ENCODE measurements at places on chromosomes 1 and 21.

- DNase-seq = no peak
These were observed 2.7 kb downstream of the CAPN2 start for GRCh38 chr1:223714849-223715603.

DNA sequence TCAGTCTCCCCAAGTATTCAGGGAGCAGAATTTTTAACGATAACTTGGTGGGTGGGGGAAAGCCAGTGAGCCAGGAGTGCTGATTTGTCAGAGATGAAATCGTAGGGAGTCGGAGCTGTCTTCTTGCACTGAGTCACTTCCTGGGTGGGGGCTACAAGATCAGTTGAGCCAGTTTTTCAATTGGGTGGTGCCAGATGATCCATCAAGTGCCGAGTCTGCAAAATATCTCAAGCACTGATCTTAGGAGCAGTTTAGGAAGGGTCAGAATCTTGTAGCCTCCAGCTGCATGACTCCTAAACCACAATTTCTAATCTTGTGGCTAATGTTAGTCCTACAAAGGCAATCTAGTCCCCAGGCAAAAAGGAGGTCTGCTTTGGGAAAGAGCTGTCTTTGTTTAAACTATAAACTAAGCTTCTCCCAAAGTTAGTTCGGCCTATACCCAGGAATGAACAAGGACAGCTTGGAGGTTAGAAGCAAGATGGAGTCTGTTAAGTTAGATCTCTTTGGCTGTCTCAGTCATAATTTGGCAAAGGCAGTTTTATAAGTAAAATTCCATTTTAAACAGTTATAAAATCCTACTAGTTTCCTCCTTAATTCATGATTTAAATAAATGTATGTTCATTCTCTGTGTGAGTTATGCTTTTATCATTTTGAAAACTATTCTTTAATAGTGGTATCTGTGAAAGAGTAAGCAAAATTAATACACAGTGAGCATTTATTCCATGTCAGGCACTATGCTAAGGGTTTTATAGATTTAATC lies 51.7 kb downstream of the SLC16A1 start:
- DNase-seq = no peak

- no peak for DNase-seq
These were observed 13.6 kb downstream of the DENND1B start for GRCh38 chr1:197761654-197762053.

- no peak for DNase-seq
These were observed 552 bp downstream of the DLGAP3 start for GRCh38 chr1:34928699-34929496.

DNA sequence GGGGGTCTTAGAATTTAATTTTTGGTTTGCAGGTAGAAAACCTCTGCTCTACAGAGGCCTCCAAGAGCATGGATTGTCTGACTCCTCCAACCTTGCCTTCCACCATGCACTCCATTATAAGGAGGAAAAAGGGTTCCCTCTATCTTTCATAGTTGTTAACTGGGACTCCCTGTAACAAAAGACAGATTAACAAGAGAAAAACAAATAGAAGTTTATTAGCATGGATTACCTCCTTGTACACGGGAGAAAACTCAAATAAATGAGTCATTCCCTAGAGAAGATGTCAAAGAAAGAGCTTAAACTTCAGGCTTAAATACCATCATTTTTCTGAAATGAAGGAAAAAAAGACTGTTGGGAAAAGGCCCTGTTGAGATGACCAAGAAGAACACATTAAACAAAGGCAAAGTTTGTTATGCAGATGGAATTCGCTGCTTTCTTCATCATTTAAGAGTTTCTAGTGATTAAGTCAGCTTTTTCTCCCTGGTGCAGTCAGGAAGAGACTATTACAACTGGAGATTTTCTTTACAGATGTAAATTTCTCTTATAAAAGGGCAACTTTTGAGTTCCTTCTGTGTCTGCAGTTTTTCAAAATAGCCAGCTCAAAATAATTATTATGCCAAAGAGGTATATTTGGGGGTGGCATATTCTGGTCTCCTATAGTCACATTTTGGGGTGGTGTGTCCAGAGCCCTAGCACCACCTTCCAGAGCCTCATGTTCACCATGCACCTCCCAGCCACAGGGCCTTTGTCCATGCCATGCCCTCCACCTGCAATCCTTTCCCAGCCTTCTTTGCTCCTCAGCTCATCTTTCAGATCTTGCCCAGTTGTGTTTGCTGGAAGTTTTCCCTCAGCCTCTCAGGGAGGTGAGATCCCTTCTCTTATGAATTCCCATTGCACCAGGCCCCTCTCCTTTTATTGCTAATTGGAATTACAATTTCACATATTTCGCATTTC lies 63.1 kb upstream of the KLHDC7A start:
- no peak for DNase-seq

GRCh38 chr1:231842441-231842840 lies 215.9 kb downstream of the DISC1 start:
- no peak for DNase-seq

- DNase-seq = no peak
These were observed 982.5 kb downstream of the TTLL7 start for GRCh38 chr1:83016354-83016849.

- no peak for DNase-seq
These were observed 49.2 kb upstream of the EDN2 start for GRCh38 chr1:41533731-41534080.

DNA sequence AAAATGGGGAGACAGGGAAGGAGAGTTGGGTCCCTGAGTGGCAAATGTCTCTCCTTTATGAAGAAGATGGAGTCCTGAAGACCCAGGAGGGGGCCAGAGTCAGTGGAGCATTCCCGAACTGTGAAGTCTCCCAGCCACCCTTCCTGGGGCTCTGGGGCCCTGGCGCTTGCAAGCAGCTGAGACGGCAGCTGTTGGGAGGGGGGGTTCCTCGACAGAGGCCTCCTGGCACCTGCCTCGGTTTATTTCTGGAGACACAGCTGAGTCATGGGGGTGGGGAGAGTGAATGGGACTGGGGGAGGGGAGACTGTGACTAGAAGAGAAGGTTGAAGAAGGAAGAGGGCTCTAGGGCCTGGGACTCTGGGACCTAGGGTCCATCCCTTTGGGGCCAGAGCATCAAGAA lies 14.0 kb downstream of the NES start:
- DNase-seq = no peak

- DNase-seq = no peak
These were observed 169.3 kb downstream of the SEC16B start for GRCh38 chr1:177800400-177801088.

DNA sequence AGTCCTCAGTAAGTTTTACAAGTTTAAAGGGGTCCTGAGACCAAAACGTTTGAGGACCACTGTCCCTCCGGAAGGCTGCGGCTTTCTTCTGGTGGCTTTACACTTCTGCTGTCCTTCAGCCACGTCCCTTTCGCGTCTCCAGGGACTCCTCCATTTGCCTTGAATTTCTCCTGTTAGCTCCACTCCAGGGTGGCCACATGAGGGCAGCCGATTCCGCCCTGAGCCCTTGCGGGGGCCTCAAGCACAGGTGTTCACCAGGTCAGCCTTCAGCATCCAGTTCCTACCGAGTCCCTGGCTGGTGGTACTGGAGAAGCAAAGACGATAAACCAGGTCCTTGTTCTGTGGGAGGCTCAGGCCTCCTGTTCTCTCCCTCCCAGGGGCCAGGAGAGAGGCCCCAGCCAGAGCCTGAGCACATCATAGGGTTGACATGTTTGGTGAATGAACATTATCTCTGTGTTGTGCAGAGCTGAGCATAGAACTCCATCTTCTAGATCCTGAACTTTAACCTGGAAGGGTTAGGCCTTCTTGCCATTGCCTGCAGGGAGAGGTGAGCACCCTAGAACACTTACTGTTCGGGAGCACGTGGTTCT lies 27.4 kb upstream of the COQ8A start:
- no peak for DNase-seq

GRCh38 chr1:166811691-166812090 lies 27.6 kb upstream of the POGK start:
- no peak for DNase-seq

- no peak for DNase-seq
These were observed 14.6 kb upstream of the TRNP1 start for GRCh38 chr1:26978901-26979300.

- no peak for DNase-seq
These were observed 10.5 kb upstream of the IFI6 start for GRCh38 chr1:27682351-27682944.

- no peak for DNase-seq
These were observed 1.4 kb upstream of the RABIF start for GRCh38 chr1:202890392-202890791.

GRCh38 chr21:41725421-41726031 lies 41.3 kb downstream of the RIPK4 start:
- no peak for DNase-seq

DNA sequence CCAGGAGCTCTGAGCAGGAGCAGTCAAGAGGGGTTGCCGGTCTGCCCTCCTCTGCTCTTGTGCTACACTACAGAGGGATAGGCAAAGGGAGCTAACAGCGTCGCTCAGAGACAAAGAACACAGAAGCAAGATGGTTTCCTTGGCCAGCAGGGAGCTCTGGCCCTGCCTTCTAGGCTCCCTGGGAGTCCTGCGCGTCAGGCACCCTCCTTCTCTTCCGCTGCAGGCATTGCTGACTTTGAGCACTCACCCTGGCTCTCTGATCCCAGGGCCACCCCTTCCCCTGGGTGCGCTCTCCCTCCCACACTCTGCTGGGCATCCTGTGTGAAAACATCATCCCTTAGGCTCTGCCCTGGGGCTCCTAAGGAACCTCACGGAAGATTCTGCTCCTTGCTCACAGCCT lies 489 bp downstream of the TNNI1 start:
- no peak for DNase-seq

DNA sequence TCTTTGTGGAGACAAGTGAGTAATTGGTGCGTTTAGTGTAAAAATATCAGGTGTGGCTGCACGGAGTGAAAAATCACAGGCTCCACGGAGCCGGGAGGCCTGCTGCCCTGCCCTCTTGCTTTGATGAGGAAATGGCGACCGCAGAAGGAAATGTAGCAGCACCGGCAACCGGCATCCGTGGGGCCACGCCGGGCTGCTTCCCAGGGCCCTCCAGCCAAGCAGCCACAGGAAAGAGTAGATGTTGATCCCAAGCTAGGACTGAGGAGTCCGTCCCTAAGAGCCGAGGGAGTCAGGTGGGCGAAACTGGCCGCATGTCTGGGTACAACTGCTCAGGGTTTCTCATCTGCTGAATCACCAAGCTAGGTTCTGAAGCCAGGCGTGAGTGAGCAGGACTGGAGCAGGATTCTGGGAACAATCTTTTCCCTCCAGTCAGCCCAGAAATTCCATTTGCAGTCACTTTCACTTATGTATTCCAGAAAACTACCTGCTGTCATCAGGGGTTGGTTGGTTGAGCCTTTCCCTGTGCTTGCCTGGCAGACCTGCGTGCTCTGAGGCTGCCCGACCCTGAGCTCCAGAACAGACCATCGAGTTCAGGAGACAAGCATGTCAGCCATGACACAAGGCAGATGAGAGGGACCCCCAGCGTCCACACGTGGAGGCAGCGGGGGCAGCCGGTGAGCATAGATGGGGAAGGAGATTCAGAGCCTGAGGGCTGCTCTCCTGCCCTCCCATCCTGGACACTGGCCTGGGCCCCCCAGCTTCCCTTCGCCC lies 5.8 kb upstream of the ITGB2 start:
- DNase-seq = no peak

DNA sequence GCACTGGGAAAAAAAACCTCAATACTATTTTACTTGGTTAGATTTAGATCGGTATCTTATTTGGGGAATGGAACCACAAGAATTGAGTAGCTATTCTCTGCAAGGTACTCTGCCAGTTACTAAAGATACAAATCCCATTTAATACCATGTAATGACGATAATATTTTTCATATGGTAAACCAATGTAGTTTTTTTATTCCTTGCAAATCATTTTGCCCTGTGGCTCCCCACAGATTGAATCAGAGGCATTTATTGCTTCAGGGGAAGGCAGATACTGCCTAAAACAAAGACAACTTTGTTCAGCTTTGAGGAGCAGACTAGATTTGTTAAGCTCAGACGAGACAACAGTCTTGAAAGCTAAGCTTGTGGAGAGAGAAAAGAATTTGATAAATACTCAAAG lies 226.7 kb upstream of the RUNX1 start:
- DNase-seq = no peak

GRCh38 chr1:162134646-162135045 lies 65.2 kb downstream of the NOS1AP start:
- DNase-seq = no peak

GRCh38 chr21:26177746-26178426 lies 7.3 kb upstream of the APP start:
- DNase-seq = no peak

DNA sequence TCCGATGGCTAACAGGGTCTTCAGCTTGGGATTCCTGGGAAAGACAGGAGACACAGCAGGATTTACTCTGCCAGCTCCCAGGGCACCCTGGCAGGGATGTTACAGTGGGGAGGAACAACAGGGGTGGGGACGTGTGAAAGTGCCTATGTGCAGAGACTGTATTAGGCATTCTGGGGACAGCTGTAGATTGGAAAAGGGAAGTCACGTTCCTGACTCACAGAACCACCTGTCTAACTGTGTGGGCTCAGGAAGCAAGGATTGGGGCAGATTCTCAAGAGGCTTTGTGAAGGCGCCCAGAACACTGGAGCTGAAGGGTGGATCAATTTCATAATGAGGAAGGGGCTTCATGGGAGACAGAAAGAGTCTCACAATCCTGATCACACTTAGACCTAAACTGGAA lies 4.4 kb downstream of the CHIT1 start:
- DNase-seq = no peak

- no peak for DNase-seq
These were observed 482.0 kb downstream of the DISC1 start for GRCh38 chr1:232108598-232108997.

DNA sequence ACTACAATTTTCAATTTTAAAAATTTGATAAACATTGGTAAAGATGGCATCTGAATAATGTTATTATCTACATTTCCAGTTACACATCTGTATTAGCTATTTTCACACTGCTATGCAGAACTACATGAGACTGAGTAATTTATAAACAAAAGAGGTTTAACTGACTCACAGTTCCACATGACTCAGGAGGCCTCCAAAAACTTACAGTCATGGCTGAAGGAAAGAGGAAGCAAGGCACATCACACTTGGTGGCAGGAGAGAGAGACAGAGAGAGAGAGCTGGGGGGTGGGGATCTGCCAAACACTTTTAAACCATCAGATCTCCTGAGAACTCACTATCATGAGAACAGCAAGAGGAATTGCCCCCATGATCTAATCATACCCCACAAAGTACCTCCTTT lies 850.0 kb downstream of the LTN1 start:
- no peak for DNase-seq

DNA sequence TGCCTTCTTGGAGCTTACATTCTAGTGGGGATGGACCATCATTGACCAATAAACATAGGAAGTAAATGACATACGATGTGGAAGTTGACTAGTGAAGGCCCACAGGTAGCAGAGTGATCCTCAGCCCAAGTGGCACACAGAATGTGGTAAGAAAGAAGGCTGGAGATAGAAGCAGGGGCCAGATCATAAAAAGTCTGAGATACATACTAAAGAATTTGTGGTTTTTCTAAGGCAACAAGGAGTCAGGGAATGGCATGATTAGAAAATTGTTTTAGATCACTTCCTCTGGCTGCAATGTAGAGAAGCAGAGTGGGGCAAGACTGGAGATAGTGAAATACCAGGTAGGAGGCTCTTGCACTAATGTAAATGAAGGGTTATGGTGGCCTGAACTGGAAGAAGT lies 154.0 kb downstream of the VPS13D start:
- no peak for DNase-seq
